Activated T-cell treated with anti-CD3 and anti-CD28 coated beads for 24 hours (primary cell): ENCODE measurements at places on chromosomes 4 and X.

DNA sequence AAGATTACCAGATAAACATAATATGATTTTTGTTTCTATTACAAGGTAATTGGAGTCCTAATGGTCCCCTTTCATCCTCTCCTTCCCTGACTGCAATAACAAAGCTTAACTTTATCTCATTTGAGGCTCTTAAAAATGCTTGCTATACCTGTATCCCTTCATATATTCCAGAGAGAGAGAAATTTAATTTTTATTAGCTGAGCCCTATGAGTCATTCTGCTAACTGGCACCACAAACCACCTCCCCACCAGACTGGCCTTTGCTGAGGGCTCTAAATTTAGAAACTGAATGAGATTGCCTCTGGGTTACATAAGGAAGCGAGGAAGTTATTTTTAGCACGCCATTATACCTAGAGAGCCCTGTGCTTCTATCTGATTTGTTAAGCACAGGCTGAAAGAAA lies 27.4 kb downstream of the CBLL2 start:
- no peak for DNase-seq

- DNase-seq, result no peak
Observed at GRCh38 chr4:57114973-57115372, 4.8 kb upstream of the IGFBP7 start.

DNA sequence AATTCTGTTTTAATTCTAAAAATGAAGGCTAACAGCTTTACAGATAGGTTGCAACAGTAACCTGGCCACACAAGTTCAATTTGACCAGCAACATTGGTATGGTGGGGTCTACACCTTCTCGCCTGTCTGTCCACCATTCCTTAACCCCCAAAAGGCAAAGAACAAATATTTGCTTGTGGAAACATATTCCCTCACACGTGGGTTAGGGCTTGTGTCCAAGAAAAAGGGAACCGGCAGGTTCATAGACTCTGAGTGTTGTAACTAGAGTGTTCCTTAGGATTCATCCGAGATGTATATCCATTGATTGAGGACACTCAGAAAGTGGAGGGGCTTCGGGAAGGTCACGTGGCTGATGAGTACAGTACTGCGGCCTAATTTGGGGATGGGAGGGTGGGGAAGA lies 54.1 kb downstream of the C4orf51 start:
- DNase-seq, result no peak

GRCh38 chrX:110755061-110755460 lies 40.6 kb downstream of the CHRDL1 start:
- no peak for DNase-seq

DNA sequence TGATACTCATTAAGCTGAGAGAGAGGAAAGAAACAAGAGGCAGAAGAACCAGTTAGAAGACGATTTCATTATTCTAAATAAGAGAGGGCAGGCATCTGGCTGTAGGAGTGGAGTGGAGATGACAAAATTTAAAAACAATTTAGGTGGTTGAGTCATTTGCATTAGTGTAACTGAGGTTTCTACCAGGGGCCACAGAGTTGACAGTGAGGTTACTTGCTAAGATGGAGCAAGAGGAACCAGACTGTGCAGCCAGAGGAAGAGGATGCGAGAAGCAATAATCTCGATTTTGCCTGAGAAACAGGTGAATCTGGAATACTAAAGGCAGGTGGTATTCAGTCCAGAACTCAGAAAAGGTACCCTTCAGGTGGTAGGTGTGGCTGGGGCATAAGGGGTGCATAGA lies 491.9 kb downstream of the MID1IP1 start:
- no peak for DNase-seq

- DNase-seq, result no peak
Observed at GRCh38 chrX:85309717-85310116, 65.9 kb downstream of the ZNF711 start.

- DNase-seq, result no peak
Observed at GRCh38 chr4:105092768-105093167, 53.9 kb upstream of the TET2 start.

DNA sequence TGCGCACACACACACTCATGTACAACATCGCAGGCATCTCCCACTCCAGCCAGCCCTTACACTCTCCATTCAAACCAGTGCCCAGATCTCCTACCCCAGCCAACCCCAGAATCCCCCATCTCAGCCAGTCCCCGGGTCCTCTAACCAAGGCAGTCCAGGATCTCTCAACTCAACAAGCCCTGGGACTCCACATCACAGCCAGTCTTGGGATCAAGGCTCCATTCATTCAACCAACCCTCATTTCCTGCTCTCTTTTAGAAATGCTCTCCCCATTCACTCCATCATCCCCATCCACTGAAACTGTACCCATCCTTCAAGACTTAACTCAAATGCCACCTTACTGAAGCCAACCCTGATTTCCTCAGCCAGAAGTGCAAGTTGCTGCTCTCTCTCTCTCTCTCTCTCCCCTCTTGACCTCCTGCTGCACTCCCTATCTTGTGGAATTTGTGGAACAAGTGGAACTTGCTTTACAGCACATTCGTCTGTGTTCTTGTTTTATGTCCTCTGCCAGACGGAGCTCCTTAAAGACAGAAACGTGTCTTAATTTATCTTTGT lies 40.6 kb upstream of the IQSEC2 start:
- DNase-seq, result no peak

DNA sequence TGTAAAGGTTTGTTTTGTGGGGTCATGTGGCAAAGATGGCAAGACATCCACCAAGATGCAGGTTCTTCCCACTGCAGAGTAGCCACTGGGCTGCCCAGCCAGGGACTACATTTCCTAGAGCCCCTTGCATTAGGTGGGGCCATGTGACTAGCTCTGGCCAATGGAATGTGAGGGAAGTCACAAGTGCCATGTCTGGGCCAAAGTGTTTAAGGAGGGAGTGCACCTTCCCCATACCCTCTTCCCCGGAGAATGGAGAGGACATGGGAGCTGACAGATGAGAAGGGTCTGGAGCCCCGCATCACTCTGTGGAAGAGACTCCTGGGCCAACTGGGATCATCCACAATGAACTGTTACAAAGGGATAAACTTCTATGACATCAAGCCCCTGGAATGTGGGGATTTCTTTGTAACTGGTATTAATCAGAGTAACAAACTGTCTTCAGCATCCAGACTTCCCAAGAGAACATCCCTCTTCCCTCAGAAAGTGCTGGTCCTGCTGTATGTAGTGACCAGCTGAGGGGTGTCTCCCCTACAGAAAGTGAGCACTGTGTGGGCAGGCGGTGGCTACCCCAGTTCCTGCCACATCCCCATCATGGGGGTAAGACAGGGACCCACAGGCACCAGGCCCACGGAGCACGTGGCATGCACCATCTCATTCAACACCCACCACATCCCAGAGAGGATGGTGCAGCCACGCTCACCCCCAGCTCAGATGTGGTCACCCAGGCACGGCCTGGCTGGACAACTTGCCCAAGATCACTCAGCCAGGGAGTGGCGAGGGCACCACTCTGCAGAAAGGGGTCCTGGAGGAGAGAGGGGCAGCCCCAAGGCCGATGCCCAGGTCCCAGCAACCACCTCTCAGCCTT lies 10.9 kb downstream of the PPP2R2C start:
- no peak for DNase-seq

DNA sequence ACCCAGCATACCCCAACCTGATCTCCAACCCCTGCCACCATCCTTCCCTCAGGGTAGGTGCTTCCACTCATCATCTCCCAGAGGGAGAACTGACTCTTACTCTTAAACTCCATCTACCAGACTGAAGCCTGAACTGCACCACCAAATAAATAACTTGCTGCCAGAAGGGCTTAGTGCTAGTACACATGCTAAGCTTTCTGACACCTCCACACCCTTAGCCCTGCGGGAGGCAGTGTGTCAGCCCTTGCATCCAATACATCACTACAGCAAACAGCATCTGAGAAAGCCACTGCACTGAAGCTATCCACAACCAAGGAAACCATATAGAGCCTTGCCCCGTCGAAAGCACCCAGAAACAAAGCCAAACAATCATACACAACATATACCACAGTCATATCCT lies 68.6 kb upstream of the MCF2 start:
- no peak for DNase-seq

GRCh38 chrX:36501169-36501702 lies 506.9 kb upstream of the FAM47C start:
- no peak for DNase-seq

GRCh38 chrX:37455381-37455780 lies 106.2 kb downstream of the PRRG1 start:
- no peak for DNase-seq

GRCh38 chrX:44042116-44042515 lies 68.9 kb upstream of the NDP start:
- DNase-seq, result no peak

DNA sequence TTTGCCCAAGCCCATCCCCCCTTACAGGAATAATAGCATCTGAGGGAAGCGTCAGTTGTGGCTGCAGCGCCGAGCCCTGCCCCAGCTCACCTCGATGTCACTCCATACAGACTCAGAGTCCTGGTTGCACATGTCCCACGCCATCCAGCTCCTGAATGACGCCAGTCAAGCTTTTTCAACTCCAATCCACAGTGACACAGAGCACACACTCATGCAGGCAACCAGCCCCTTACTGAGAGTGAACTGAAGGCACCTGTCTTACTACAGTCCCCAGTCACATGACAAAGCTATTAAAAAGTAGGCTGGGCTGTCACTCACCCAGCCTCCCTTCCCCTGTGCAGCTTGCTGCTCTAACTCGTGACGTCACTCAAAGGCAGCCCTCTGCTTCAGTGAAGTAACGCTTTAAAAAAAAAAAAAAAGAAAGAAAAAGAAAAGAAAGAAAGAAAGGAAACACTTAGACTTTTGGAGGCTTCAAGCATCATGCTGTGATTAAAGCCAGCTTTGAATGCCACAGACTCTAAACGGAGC lies at the start of gene PPARGC1A:
TSS of gene PPARGC1A (minus strand) at position 234 of the 528 bp plus-strand sequence. CDS start at position 144, 90 bp downstream.
- DNase-seq, result no peak

DNA sequence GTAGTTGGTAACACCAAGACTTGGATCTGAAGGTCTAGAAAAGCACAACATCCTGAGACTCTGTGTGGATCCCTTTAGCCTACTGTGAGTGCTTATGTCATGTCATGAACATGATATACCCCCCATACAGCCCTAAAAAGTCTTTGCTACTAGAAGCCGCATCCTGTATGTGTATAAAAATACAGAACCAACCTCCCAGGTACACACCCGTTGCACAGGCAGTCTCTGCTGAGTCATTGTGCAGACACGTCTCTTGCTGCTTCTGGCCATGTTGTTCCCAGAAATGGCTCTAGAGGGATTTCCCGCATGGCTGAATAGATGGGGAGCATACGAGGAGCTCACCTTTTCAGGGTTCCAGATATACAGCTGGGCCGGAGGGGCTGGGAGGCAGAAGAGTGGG lies 93.3 kb downstream of the MAMLD1 start:
- DNase-seq, result no peak

DNA sequence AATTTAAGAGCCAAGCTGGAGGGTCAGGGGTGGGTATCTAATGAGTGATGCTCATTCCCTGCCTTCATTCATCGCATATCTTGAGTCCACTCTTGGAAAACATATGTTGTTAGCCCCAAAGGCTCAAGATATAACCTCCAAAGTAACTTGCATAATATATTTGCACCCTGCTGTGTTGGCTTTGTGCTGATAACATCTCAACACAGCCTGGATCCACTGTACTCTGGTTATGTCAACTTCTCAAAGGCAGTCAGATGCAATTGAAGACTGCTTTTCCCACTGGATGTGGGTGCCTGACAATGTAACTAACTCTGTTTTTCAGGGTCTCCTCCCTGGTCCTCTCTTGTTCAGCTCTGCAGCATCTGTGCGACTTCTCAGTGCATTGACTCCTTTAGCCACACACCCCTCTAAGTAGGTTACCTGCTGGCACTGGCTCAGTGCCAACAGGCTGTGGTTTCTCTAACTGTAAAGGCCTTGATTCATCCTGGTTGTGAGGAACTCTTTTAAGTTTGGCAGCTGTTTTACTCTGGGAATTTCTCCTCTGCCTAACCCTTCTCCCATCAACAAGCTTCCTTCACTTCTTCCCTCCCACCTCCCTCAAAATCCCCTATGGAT lies 28.1 kb downstream of the SLC16A2 start:
- DNase-seq, result peak; percentile 11

GRCh38 chrX:39336671-39337311 lies 535.5 kb downstream of the MID1IP1 start:
- DNase-seq, result no peak

- no peak for DNase-seq
Observed at GRCh38 chr4:42397635-42398170, 415 bp downstream of the SHISA3 start.

DNA sequence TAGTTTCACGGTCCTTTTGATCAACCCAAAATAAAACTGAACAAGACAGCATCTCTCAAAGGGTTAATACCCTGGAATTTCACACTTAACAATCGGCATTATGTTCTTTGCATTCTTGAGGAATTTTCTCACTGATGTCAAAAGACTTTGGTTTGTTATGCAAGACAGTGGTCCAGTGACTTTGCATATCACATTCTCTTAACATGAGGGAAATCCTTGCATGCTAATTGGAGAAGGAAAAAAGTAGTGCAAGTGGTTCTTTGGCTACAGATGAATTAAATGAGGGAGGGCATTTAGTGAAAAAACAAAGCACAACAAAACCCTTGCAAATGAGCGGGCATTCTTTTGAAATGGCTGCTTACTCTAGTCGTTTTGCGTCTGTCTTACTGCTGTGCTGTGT lies 105.1 kb upstream of the LIMCH1 start:
- no peak for DNase-seq

DNA sequence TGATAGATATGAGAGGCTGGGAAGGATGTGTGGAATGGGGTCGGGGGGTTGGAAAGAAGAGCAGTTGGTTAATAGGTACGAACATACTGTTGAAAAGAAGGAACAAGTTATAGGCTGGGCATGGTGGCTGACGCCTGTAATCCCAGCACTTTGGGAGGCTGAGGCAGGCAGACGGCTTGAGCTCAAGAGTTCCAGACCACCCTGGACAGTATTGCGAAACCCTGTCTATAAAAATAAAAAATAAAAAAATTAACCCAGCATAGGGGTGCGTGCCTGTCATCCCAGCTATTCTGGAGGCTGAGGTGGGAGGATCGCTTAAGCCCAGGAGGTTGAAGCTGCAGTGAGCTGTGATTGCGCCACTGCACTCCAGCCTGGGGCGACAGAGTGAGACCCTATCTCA lies 58.5 kb upstream of the NHSL2 start:
- no peak for DNase-seq

DNA sequence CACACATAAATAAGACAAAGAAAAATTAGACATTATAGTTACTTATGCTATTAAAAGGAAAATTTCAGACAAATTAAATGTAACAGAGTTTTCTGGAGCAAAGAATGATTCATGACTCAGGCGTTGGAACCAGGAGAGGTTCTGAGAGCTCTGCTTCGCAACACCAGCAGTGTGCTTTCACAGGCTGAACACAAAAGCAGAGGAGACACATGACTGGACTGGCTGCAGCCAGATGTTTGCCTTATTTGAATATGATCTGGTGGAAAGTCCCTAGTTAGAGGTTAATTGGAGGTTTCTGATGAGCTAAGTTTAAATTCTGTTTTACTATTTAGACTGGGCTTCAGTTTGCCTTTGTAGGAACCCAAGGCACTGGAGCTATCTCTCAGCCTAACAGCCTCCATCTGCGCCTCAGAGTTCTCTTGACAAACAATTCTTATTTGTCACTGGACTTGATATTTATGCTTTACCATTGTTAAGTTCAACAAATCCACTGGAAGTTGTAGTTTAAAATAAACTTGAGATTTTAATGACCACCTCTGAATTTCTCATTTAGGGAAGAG lies 16.2 kb downstream of the BOD1L1 start:
- DNase-seq, result no peak
